ENCODE measurements at places on chromosomes 2 and 18.

- DNase-seq = no peak
Measured at GRCh38 chr2:68176657-68177056, 19.0 kb downstream of the PNO1 start.

DNA sequence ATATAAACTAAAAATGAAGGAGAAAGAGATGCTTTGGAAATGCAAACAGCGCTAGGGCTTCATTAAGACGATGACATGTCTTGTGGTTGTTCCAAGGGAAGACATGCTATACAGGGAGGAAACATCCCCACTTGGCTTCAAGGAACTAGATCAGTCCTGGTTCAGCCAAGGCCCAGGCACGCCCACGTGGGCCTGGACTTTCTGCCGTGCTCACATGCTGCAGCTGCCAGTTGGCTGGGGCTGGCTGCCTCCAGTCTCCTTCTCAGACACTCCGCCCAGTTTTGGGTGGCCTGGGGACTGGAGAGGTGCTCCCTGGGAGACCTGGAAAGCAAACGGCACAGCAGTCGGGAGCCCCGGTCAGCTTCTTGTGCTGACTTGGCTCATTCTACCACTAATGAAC lies 109.6 kb downstream of the GLI2 start:
- no peak for DNase-seq

- DNase-seq = no peak
Measured at GRCh38 chr2:16687955-16688354, 22.3 kb upstream of the CYRIA start.

- DNase-seq = no peak
Measured at GRCh38 chr2:174984561-174984960, 20.6 kb downstream of the CHN1 start.

- DNase-seq = no peak
Measured at GRCh38 chr2:168528469-168528868, 72.4 kb downstream of the CERS6 start.

GRCh38 chr2:64989982-64990614 lies 899 bp downstream of the SLC1A4 start:
- DNase-seq = no peak

DNA sequence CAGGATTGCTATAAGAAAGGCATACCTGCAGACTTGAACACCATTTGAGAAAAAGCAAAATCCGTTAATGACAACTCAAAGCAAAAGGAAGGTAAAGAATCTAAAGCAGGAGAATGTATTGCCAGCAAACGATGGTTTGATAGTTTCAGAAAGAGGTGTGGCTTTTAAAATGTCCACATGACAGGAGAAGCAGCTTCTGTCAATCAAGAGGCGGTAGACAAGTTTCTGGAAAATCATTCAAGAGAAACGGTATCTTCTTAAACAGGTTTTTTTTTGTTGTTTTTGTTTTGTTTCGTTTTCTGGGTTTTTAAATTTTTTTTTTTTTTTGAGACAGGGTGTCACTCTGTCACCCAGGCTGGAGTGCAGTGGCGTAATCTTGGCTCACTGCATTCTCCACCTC lies 13.8 kb downstream of the CLEC4F start:
- no peak for DNase-seq

DNA sequence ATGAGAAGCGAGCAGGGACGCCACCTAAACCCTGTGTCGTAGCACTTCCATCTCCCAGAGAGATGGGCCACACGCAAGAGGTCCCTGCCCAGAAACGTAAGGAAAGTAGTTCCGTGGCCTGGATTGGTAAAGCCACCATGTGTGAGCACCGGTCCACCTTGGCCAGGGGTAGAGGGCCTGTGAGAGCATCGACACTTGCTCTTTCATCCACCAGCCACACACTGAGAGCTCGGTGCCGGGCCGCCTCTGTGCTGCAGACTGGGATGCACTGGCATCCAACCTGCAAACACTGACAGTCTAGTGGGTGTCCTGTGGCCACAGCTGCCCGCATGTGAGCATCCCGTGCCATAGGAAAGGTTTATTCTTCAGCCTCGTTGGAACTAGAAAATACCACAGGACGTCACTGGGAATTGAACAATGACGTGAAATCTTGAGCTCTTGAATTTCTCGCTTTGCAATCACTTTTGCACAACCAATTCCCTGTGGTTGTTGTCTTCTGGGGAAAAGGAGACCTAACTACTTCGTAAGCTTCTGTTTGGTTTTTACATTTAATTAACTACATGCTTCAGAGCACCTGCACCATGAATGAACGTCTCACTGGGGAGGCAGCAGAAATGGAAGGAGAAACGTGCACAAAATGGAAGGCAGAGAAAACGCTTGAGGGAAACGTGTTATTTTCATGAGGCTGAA lies 212.0 kb upstream of the RAB6C start:
- no peak for DNase-seq

DNA sequence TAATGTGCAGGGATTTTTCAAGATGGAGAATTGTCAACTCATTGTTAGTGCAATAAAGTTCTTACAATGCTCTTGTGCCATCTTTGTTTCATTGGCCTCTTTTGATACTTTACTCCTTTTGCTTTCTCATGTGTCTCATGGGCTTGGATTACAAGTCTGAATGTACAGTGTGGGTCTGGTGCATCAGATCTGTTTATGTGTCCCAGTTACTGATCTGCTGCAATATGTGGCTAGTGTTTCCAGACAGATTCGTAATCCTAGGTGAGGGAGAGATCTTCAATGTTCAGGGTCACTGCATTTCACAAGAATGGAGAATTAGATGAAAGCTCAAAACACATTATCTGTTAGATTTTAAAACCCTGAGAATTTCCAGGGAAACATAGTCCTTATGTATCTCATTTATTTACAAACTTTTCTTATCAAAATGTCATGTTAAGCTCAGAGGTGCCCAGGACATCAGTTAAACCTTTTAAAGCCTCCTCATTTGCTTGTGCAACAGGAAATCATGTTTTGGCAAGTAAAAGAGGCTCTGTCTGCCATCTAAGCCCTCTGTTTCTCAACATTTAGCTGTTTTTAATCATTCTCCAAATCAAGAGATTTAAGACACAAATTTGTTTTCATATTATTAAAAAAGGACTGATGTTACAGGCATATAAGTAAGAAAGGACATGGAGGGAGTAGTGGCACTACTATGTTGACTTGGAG lies 108.1 kb downstream of the NUP35 start:
- no peak for DNase-seq

DNA sequence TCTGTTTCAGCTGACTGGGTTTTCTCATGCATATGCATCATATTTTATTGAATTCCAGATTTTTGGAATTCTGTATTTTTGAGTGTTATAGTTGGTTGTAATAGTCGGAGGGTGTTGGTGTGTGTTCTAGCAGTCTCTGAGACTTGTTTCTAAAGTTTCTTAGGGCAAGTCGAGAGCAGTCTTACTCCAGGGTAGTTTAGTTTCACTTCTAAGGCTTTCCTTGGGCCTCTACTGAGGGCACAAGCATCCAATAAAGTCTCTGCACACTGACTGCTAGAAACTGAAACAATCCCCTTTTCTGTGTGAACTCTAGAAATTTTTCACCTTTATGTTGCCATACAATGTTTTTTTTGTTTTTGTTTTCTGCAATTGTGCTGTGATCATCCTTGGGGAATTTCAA lies 663.7 kb upstream of the LRATD1 start:
- no peak for DNase-seq

GRCh38 chr18:80159713-80160636 lies 50.9 kb downstream of the ADNP2 start:
- peak; percentile 40 for DNase-seq

GRCh38 chr2:100446696-100447095 lies 23.6 kb upstream of the NMS start:
- no peak for DNase-seq

GRCh38 chr2:104016801-104017200 lies 837.1 kb upstream of the POU3F3 start:
- no peak for DNase-seq

DNA sequence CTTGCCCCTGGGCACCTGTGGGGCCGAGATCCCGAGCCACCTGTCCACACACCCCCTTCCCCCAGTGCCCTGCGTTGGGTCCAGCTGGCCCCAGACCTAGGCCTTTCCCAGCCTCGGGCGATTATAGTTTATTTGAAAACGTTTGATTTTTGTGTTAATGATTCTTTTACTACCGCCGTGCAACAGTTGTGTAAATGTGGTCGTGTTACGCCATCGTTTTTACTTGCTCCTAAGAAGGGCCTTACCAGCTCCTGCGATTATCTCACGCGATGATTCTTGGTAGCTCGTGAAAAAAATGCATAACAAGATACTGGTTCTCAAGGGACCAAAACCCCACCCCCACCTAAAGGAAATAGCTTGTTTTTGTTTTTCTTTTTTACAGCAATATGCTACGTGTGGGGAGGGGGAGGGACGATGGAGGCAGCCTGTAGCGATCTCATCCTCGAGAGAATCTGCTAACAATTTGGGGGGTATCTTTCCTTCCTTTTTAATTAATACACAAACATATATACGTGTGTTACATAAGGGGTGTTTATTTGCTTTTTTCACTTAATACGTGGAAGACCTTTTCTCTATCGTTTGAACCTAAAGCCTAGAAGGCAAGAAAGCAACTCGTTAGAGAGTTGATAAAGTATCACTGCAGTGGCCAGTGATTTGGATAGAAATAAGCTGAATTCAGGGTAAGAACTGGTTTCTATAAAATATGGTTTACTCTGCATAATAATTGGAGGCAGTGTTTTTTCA lies 1.0 kb downstream of the ZDBF2 start:
- DNase-seq = no peak

DNA sequence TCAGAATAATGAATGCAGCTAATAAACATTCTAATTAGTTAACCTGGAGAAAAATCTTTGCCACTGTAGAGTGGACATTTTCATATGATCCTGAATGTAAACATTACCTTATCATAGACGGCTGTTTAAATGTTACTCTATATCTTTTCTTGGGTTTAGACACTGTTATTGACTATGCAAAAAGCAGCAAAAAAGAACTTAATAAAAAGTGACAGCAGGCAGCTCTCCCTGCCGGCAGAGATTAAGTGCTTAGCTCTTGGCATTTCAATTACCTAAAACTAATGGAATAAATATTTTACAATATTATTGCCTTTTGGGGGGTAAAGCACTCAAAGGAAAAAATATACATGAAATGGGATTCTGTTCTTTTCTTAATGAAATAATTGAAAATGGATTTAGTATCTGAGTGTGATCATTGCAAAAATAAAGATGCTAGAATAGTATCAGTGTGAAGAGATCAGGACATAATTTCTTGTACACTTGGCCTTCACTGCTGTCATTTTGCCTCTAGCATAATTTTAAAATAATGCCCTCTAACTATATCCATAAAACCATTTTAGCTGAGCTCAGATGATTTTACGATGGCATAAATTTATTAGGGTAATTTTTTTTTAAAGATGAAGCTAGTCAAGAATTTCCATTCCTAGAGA lies 203.4 kb upstream of the DPP10 start:
- no peak for DNase-seq

DNA sequence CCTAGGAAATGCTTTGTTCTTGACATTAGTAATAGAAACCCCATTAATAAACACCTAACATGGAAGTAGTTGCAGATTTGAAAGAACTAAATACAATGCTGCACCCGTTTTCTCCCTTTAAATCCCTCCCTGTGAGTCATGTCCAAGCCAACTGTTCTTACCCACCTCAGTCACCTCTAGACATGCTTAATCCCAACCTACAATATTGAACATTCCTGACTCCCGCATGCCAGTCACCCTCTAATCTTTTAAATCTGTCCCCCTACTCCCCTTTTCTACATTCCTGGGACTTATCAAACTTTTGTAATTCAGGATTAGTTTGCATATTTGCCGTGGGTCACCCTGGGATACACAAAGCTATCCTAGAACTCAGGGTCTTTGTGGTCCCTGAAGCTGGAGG lies 374.6 kb downstream of the IRS1 start:
- DNase-seq = no peak

DNA sequence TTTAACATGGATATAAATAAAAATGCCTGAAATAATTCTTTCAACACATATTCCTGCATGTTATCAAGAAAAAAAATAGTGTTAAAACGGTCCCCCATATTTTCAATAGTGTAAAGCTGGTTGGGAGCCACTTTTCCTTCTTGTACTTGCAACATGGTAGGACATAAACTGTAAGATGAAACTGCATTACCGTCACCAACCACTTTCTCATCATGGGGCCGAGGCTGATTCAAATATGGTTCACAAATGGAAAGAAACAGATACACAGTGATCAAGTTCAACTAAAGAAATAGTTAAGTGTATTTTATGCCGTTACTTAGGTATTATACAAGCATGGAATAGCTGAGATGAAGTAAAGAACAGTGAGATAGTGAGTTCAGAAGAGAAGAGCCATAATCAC lies 360.7 kb downstream of the ZEB2 start:
- DNase-seq = no peak

- no peak for DNase-seq
Measured at GRCh38 chr2:231170055-231170454, 28.4 kb upstream of the ARMC9 start.

- DNase-seq = no peak
Measured at GRCh38 chr2:234468503-234468902, 28.4 kb downstream of the ARL4C start.

DNA sequence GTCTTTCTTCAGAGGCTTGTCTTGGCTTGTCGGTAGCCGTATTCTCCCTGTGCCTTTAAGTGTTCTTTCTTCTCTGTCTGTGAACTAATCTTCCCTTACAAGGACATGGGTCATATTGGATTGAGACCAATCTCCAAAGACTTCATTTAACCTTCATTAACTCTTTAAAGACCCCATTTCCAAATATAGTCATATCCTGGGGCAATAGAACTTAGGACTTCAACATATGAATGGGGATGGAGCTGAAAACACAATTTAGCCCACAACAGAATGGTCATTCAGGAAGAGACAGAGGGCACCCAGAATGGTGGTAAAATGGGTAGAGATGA lies 82.1 kb upstream of the TANK start:
- DNase-seq = no peak

- DNase-seq = no peak
Measured at GRCh38 chr2:142286618-142287017, 155.8 kb upstream of the LRP1B start.
